ENCODE measurements at places on chromosomes 3 and 15. TPM values are rescaled to one million over a fixed set of nuclear protein-coding genes. Genes with fewer than 3 reads are reported as not detected.

DNA sequence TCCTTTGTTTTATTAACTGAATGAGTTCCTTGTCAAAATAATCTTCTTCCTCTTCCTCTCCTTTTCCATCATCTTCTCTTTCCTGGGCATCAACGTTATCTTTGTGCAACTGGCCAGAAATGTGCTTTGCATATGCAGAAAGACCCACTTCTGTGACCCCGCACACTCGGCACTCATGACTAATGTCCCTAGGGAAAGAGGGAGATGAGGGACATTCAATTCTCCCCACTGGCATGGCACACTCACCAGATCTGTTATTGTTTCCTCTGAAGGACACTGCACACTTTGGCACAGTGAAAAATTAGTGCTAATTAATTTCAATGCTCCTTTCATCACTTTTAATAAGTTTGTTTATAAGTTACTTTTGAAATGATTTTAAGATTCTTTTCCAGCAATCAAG, 34.0 kb downstream of the ZNF106 start:
- no peak for DNase-seq

GRCh38 chr15:52787549-52788098, 2.5 kb downstream of the ONECUT1 start:
- no peak for DNase-seq

DNA sequence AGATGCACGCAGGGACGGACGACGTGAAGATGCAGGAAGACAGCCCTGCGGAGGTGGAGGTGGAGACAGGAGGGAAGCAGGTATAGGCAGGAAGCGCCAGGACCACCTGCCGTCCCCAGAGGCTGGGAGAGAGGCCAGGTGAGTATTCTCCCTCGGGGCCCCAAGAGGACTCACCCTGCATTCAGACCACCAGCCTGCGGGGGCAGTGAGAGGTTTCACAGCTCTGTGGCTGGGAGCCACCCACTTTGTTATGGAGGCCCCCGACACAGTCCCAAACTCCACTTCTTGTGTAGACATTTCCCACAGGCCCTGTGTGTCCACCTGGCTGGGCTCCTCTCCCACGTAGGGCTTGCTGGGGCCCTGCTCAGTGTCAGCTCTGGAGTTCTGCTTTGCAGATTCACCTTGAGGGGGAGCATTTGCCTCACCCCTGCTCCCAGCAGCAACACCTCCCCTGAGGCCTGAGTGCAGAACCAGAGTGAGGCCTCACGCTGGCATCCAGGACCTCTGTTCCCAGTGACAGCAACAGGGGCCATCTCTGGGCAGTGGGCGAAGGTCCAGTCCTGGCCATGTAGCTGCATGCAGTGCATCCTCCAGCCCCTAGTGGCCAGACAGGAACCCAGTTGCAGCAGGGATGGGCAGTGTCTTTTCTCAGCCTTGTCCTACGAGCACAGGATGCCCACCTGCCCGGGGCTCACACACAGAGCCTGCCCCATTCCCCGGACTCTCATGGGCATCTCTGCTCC, 119.4 kb upstream of the IQSEC1 start:
- DNase-seq = no peak

GRCh38 chr15:99474909-99475753, 90.7 kb upstream of the MEF2A start:
- DNase-seq = peak; percentile 82

GRCh38 chr15:82951472-82952157, 905 bp downstream of the HOMER2 start:
- DNase-seq = no peak

DNA sequence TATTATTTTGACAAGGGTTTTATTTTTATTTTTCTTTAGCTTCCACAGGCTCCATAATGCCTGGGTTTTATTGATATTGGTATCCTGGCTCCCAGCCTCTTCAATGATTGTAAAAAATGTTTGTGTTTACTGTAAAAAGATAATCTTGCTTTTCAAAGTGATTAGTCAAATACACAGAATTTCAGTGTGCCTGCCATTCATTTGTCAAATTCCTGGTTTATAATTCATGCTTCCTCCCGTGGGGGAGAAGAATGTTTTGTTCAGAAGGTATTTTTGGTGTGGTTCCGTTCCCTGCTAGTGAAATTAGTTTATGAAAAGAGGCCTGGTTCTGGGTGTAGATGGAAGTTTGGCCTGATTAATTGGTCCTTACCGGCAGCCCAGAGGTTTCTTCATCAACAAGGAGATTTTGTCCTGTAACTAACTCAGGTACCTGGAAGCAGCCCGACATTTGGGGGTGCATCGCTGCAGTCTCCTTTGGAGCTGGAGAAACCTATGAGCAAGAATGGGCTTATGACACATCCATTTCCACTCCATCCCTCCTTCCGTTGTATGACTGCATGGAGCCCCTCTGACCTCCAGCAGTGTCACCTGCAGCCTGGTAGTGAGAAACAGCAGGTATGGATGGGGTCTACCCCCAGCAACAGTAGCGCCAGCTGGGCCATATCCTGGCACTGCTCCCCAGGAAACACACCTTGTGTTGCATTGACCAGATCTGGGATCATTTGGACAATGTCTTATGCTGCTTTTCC, 101.5 kb downstream of the PGPEP1L start:
- DNase-seq = no peak

- DNase-seq = no peak
Measured at GRCh38 chr3:171806200-171807128, 3.8 kb downstream of the PLD1 start.

- no peak for DNase-seq
Measured at GRCh38 chr3:78927759-78928158, 840.0 kb downstream of the ROBO1 start.

- DNase-seq = peak; percentile 84
Measured at GRCh38 chr15:68415501-68416157, 16.3 kb downstream of the ITGA11 start.

The TMEM266 gene
- total RNA-seq = not detected

The DISP2 gene
- total RNA-seq = 0.85 TPM

The GP9 gene
- total RNA-seq = not detected

The FMN1 gene
- total RNA-seq = 3.5 TPM

The LRRC31 gene
- not detected for total RNA-seq

Data from right cardiac atrium (tissue), 5 donors.